Activated naive CD8-positive, alpha-beta T cell treated with anti-CD3 and anti-CD28 coated beads for 36 hours (primary cell): ENCODE measurements at places on chromosomes 5 and 9.

DNA sequence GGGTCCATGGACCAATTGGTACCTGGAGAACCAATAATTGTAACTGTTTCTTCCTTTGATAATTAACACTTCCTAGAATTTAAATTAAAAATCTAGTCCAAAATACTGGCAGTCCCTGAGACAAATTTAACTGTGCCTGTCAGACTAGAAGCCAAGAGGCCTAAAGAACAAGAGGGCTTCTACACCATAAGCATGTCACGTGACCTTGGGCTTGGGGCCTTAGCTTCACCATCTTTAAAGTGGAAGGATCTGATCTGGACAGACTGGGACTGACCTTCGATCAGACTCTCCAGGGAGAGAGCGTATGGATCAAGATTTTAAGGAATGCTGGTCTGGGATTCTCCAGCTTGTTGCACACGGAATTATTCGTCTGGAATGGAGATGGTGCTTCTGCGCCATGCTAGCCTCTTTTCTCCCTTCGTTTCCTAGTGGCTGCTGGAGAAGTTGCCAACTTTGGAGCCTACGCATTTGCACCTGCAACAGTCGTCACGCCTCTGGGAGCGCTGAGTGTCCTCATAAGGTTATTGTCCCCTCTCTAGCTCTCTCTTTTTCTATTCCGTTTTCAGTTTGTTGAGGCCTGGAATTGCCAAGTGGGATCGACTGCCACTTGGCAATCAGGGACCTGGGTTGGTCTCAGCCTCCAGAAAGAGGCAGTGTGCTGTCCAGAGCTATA, 8.4 kb downstream of the NIPAL4 start:
- DNase-seq, result no peak

- peak; percentile 84 for DNase-seq
Measured at GRCh38 chr9:126805554-126806262, 868 bp downstream of the ZBTB43 start.

- DNase-seq, result no peak
Measured at GRCh38 chr5:123819833-123820232, 307.9 kb downstream of the CSNK1G3 start.

GRCh38 chr5:100430268-100431195, 104.6 kb upstream of the FAM174A start:
- peak; percentile 23 for DNase-seq
